ENCODE measurements at places on chromosomes 1 and 21.

DNA sequence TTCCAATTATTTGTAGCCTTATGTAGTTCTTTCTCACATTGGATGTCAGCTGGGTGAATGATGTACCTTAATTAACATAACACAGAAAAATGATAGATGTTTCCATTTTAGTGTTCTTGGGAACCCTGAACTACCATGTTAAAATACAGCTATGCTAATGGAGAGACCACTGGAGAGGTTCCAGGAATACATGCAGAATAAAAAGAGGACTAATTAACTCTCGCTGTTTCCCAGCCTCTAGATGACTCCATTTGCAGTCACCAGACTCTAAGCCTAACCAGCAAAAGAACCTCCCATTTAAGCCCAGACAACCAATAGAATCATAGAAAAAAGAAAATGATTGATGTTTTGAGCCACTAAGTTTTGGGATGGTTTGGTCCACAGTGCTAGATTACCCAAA, 36.2 kb downstream of the CLCA4 start:
- DNase-seq = no peak

GRCh38 chr21:32437729-32438128, 25.2 kb downstream of the EVA1C start:
- no peak for DNase-seq

GRCh38 chr1:18373882-18374493, 106.7 kb upstream of the KLHDC7A start:
- DNase-seq = no peak

DNA sequence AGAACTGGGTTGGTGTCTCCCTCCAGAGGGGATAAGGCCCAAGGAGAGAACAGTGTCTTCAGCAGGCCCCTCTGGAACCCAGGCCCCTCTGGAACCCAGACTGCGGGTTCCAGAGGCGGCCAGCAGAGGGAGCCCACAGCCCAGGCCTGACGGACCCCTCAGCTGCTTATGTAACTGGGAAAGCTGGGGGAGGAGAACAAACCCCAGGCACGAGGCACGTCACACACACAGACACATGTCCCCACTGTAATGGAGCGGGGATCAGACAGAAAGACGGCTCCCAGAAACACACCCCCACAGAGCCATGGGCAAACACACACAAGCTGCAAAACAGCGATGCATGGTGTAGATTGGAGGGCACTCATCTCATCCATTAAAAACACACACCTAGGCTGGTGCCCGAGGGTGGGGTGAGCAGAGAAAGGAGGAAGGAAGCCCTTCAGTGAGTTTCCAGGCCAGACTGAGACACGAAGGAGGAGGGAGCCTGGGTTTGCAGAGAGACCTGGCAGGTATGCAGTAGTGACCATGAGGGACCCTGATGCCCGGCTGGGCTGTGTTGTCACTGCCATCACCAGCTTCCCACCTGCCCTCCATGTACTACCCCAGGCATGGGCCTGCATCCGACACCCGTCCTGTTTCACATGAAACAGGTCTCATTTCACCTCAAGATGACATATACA, 2.8 kb upstream of the IGSF8 start:
- peak; percentile 67 for DNase-seq

DNA sequence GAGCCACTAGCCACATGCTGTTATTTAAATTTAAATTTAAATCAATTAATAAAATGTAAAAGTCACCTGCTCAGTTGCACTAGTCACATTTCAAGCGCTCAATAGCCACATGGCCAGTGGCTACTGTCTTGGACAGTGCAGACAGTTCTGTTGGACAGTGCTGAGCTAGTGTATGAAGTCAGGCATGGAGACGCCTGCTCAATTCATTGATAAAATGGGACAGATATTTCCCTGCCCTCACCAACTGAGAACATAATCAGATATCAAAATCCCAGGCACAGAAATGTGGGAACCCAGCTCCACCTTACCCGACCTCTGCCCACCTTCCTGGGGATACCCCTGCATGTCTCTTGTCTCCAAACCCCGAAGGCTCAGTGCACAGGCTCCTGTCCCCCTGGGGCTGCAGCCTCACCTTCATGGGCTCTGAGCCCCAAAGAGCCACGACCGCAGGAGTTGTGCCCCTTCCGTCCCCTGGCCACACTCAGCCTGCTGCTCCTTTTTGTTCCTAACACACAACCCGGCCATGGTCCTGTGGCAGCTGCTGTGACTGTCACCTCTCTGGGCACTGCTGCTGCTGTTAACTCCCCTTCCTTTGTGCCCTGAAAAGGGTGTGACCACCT, 63.5 kb downstream of the TCP10L start:
- DNase-seq = no peak

DNA sequence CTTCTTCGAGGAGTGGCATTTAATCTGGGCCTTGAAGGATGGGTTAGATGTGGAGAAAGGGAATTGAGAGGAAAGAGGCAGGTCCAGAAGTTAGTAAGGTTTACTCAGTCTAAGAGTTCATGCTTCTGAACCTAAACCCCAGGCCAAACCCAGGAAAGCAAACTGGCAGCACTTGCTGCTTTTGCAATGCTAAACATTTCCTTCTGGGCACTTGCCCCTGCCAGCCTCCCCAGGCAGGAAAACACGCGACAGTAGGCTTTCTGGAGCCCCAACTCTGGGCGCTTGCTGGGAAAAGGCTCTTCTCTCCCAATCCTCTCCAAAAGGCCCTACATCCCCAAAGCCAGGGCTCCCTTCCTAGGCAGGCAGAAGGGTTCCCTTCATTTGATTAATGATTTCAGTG, 2.5 kb downstream of the OLFML2B start:
- DNase-seq = no peak

GRCh38 chr21:45004481-45005247, 64.8 kb downstream of the SLX9 start:
- no peak for DNase-seq

DNA sequence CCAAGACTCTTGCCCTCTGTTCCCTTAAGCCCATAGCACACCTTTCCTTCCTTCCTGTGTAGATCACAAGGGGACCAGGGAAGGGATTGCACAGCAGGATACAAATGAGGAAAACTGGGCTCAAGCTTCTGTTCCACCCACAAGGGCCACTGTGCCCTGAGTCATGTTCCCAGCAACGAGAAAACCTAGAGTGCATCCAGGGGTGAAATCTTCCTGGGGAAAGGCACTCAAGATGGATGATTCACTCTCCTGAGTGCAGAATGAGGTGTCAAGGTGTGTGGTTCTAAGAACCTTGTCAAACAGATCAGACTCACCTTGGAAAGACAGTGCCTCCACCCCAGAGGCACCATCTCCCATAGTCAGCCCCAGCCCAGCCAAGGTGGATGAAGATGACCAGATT, 40.7 kb upstream of the EYA3 start:
- no peak for DNase-seq
